Daoy (cell line): ENCODE measurements at places on chromosomes 3 and 15.

DNA sequence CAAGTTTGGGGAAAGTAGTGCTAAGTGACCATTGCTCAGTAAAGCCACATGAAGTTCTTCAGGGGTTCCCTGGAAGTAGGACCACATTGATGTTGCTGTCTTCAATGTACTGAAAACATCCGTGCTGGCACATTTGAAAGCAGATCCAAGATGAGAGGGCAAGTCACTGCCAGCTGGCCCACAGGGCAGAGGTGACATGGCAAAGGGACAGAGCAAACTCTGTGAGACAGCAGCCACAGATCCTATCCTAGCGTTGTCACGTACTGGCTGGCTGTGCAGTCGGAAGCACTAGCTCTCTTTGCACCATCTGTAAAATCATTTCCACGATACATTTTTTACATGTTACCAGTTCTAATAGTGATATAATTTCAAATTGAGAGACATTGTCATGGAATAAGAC is 13.8 kb downstream of the MUC13 start:
- DNase-seq: no peak

DNA sequence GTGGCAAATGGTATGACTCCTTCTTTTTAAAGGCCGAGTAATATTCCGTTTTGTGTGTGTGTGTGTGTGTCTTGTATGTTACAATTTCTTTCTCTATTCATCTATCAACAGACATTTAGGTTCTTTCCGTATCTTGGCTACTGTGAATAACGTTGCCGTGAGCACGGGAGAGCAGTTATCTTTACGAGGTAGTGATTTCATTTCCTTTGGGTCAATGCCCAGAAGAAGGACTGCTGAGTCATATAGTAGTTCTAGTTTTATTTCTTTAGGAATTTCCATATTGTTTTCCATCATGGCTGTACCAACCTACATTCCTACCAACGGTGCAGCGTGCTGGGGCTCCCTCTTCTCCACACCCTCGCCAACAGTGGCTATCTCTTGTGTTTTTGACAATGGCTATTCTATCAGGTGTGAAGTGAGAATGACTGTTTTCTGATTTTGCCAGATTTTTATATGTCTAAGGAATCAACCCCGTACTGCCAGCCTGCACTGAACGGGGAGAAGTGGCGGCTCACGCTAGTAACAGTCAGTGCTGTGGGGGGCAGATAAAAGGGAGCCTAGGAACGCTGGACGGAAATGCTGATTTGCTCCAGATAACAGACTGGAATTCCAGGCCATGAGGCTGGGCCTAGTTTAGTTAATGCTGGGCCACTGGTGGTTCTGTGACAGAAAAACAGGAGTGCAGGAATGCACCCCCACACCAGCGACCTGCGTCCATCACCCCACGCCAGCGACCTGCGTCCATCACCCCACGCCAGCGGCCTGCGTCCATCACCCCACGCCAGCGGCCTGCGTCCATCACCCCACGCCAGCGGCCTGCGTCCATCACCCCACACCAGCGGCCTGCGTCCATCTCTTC is 168.1 kb downstream of the XXYLT1 start:
- DNase-seq: peak; percentile 93

GRCh38 chr3:40152482-40153133 is 156.9 kb upstream of the EIF1B start:
- no peak for DNase-seq

GRCh38 chr15:49492830-49493229 is 69.8 kb downstream of the FGF7 start:
- no peak for DNase-seq

- DNase-seq: no peak
Observed at GRCh38 chr3:41104147-41104546, 95.2 kb upstream of the CTNNB1 start.

DNA sequence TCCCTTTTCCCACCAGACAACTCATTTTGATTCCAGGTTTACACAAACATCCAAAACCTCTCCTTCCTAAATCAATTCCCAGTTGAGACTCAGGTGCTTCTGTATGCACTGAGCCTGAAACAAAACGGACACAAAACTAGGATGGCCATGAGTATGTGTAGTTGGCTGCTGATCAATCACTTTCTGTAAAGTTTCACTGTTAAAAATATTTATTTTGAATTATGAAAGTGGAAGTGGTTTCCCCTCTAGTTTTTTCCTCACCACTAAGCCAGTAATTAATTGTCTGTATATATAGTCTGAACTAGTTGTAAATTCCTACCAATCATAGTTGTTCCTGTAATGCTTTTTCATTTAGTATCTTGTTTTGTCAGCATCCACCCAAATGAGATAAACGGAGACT is 51.7 kb upstream of the TSPAN3 start:
- no peak for DNase-seq

DNA sequence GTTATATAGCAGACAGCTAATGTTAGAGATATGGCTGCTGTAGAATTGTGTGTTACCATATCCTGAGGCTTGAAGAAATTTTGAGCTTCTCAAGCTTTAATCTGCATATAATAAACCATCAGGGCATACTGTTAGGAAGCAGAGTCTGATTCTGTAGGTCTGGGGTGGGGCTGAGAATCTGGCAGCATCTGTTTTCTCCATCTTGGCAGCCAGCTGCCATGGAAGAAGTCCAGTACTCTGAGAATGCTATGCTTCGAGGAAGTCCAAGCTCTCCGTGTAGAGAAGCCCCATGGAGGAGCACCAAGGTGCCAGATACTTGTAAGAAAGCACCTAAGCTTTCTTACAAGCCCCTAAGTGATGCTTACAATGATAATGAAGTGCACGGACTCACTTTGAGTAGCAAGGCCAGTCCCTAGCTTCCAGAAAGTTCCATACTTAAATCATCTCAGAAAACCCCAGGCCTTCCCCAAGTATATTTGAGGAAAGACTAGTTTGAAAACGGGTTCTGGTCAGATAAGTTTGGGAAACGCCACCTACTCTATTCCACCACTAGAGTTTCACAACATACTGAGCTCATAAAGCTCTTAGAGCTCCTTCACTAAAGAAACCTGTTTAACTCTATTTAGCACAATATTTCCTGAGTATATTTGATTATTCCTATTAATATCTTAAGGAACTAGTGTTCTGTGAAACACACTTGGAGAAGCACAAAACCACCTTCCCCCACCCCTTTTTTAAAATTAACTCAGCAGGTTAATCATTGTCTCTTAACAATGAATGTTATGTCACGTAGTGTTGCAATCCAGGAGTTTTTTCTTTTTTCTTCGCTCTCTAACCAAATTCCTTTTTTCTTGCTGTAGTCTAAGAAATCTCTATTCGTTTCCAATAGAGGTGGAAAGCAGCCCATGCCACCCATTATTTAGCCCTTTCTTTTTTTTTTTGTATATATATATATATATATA is 59.9 kb upstream of the RASGRP1 start:
- no peak for DNase-seq

DNA sequence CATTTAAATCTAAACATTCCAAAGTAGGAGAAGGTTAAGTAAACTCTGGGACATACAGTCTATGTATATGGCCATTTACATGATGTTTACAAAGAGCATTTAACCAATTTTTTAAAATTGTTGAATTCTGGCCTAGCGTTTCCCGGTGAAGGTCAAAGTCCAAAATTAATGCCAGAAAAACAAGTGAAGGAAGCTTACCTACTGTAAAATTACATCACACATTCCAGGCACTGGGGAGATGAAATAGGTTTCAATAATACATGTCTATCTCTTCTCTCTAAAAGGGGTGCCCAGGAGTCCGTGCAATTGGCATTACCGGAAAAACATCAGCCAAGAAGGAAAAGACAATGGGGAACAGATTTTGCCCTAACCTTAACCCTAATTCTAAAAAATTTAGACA is 358.8 kb downstream of the VPS13C start:
- no peak for DNase-seq

DNA sequence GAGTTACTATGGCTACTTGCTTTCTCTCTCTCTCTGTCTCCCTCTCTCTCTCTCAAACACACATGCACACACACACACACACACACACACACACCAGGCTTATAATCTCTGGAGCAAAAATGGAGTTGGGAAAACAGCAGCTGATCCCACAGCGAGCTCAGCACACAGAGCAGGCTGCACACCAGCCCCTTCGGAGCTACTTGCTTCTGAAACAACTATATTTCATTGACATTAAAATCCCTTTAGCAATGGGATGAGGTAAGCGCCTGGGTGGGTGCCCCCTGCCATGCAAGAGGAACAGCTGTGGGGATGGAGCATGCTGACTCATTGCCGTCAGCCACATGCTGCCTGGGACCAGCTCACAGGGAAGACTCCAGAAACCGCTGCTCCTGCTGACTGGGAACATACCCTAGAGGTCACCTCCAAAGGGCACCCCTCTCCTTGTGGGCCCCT is 45.7 kb downstream of the B3GNT5 start:
- DNase-seq: peak; percentile 96

- peak; percentile 51 for DNase-seq
Observed at GRCh38 chr15:60000113-60000823, 3.8 kb upstream of the FOXB1 start.

GRCh38 chr3:87076946-87077345 is 86.0 kb upstream of the VGLL3 start:
- DNase-seq: peak; percentile 67

DNA sequence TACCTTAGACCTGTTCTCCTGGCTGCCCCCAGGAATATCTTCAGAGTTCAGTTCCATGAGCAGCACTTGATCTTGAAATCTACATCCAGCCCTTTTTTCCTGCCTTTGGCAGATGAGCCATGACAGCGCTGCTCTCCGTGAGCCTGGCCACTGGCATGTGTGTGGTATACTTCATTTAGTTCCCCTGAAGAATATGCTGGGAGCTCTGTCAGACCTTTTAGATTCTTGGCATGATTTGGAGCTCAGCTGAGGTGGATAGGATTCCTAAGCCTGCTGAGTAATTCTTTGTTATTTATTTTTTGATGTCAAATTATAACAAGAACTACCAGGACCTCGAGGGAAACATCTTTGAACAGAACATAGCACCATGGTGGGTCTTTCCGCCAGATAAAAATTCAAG is 121.7 kb downstream of the EDEM1 start:
- DNase-seq: no peak

DNA sequence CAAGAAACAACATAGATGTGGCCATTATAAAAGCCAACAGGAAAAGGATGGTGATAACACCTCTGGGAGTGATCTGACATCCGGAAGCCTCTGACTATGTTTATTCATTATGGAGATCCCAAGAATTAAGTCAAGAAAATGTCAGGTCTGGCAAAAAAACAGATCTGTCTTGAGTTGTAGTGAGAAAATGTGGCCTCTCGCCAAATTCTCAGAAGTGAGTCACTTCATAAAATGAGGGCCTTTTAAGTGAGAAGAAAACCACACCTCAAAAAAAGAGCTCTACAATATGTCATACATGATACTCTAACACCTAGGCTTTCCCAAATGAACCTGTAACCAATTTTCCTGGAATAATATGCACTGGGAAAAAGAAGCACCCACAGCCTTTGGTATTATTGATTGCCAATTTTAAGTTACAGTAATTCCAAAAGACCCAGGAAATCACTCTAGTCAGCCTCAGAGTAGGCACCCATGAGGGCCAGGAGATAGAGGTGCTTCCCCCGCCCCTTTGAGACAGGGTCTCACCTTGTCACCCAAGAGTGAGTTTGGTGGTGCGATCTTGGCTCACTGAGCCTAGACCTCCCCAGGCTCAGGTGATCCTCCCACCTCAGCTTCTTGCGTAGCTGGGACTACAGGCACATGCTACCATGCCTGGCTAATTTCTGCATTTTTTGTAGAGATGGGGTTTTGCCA is 38.0 kb downstream of the CCR3 start:
- DNase-seq: peak; percentile 12

DNA sequence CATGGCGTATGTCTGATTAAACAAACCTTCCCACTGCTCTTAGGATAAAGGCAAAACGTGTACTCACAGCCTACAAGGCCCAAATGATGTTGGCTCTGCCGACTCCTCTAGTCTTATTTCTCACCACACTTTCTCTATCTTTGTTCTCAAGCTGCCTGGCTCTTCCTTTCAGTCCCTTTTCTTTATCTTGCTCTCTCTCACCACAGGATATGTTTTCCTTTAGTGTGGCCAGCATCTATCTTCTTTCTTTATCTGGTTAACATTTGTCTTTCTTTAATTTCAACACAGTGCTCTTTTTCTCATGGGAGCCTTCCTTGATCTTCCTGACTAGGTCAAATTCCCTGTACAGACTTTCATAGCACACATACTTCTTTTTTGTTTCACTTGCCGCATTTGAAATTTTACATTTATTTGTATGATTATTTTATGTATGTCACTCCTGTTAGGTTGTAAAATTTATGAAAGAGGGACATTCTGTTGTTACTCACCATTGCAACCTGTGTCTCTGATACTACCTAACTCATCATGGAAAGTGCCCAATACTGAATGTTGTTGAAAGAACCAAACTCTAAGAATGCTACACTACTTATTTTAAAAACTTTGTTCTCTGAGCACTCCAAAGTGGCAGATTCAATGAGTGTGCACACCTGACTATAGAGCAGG is 328.9 kb upstream of the CBLB start:
- DNase-seq: no peak

DNA sequence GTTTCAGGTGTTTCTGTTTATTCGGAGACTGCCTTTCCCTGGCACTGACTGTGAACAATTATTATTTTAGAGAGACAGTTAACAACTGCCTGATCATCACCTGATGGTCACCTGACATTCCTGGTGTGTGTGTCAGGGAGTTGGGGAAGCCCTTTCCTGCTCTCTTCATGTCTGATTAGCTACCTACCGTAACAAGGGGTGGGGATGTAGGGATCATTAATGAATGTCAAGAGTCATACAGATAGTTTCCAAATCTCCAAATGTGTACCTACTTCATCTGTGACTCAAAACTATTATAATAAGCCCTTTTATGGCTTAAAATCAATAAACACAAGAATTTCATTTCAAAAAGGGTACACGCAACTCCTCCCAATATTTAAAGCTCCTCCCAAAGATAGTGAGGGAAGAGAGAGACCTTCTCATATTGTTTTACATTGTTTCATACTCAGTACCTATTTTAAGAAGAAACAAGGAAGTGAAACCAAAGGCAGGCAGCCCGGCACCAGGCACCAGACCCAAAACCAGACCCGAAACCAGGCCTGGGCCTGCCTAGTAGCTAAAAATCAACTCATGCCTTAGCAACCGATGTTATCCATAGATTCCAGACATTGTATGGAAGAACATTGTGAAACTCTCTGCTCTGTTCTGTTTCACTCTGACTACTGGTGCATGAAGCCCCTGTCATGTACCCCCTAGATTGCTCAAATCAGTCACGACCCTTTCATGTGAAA is 844.9 kb upstream of the ALCAM start:
- DNase-seq: no peak

GRCh38 chr3:195085356-195086130 is 185.4 kb downstream of the XXYLT1 start:
- no peak for DNase-seq

- no peak for DNase-seq
Observed at GRCh38 chr3:72129501-72130094, 344.6 kb upstream of the PROK2 start.
